ENCODE measurements at places on chromosomes 13 and 19.

DNA sequence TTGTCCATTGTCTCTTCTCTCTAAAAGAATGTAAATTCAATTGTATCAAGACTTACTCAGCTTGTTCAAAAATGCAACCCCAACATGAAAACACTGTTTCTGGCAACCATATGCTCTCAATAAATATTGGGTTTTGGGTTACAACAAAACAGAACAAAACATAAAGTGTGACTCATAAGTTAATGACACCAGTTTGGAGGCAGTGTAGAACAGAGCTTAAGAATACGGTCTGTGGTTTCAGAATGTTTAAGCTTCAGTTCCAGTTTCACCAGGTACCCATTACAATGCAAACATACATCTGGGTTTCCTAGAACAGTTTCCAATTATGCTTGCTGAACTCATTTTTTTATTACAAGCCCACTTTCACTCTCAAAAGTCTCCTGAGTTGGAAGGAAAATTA, 285.8 kb upstream of the PCDH9 start:
- no peak for DNase-seq

DNA sequence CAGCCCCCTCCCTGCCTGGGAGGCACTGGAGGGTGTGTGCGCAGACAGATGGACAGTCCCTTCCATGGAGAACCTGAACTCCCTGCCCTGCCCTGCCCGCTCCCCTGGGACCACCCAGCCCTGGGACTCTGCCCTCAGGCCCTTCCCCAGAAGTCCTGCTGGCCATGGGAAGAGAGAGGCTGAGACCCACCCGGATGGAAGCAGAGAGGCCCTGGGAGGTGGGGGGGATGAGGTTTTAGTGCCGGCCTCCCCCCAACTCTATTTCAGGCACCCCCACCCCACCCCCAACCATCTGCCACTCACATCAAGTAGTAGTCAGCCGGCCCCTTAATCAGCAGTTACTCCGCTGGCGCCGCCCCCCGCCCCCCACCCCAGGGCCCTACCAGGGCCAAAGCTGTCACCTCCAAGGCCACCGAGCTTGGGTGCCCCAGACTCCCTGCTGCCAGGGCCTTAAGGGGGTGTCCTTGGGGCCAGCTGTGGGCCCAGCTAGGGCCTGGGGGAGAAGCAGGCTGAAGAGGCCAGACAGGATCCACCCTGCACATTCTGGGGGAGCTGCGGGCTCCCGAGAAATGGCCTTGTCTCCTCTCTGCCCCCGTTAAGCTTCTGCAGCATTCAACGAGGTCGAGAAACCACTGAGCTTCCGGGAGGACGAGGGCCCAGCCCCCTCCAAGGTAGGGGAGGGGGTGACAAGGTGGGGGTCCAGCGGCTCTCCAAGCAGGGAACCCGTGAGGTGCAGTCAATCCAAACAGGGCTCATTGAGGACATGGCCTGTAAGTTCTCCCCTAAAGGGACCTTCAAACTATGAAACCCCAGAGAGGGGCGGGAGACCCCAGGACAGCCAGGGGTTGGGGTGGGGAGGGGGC, 17.4 kb downstream of the NMRK2 start:
- no peak for DNase-seq

DNA sequence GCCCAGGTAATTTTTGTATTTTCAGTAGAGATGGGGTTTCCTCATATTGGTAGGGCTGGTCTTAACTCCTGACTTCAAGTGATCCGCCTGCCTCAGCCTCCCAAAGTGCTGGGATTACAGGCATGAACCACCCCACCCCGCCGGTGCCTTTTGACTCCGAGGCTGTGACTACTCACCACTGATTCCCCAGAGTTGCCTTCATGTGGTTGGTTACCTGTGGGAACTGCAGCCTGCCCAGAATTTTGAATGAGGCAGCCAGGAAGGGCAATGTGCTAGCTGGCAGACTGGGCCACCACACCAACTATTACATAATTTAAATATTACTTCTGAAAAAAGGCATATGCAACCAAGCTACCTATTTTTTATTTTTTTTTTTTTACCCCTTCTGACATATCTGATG, 42.8 kb downstream of the N4BP2L2 start:
- DNase-seq = no peak

GRCh38 chr13:84607261-84608013, 725.2 kb upstream of the SLITRK1 start:
- no peak for DNase-seq

DNA sequence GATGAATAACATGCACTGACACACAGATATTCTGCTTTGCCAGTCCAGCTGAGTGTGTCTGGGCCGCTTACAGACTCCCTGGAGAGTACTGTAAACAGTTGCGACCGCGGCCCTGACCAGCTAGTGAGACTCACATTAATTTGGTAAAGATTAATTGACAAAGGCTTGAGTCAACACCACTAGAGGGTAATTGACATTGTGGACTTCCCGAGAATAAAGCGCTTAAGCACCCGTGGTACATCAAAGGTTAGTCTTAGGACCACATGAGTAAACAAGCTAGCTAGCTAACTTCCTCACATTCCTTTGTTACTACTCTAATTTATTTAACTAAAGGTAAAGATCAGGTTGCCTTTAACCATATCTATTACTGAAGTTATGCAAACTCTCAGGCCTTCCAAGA, 624.4 kb upstream of the ARGLU1 start:
- no peak for DNase-seq

DNA sequence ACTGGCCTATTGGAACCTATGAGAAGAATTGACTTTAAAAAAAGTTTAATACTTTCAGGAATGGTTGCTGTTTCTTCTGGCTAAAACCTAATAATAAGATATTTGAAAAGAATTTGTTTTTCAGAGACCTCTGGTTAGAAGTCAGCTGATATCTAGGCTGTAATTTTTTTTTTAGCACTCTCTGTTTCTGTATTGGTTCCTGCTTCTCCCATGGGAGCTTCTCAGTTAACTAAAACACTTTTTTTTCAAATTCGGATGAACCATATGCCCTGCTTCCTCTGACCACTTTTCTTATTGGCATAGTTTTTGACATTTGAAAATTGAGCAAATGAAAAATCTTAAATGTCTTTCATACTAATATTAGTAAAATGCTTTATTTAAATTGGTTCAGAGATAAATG, 163.5 kb upstream of the SLC10A2 start:
- DNase-seq = no peak

DNA sequence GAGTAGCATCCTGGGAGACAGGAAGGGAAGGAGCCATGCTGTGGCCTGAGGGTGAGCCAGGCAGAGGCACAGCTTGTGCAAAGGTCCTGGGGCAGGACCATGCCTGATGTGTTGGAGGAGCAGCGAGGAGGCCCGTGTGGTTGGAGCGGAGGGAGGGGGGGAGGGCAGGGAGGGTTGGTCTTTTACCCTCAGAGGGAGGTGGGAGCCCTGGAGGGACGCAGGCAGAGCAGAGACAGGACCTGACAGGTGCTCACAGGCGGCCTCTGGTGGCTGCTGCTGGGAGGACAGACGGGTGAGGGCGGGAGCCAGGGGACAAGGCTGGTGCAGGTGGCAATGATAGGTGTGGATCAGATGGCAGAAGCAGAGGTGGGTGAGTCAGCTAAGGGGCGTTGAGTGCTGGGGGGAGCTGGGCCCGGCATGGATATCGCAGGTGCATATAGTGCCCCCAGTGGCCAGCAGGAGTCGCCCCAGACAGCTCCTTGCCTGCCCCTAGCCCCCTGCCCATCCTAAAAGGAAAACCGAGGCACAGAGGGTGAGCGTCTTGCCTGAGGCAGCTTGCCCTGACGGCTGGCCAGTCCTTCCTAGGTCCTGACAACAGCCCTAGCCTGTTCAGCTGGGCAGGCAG, 9.8 kb upstream of the GNA15 start:
- DNase-seq = no peak

DNA sequence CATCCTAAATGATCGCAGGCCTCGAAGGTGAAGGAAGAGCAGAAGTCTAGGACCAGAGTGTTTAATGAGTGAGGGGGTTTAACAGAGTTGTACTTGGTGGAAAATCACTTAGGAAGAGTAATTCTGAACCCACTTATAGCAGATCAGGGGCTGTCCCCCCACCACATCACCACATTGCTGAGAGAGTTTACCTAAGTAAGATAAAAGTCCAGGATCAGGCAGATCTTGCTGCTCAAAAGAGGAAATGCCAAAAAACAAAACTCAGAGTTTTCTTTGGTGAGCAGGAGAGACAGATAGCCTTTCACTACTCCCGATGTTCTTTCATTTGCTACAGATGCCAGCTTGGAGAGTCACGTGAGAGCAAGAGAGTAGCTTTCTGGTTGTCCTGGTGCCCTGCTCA, 15.4 kb downstream of the ZNF317 start:
- DNase-seq = no peak

GRCh38 chr13:73119612-73120011, 60.8 kb downstream of the KLF5 start:
- no peak for DNase-seq

GRCh38 chr13:29464105-29464679, 131.3 kb downstream of the SLC7A1 start:
- DNase-seq = no peak
